ENCODE measurements at places on chromosomes 6 and 20. TPM values are rescaled to one million over a fixed set of nuclear protein-coding genes. Genes with fewer than 3 reads are reported as not detected.
A peak's percentile ranks its signal among the peaks of the same experiment; 100 is the strongest.

- no peaks in the 10 kb centered on the region for H3K27me3 ChIP-seq
- H3K4me1 ChIP-seq = peaks cover 59% of the 10 kb centered on the region
- no peaks in the 10 kb centered on the region for H3K36me3 ChIP-seq
- DNase-seq = no peak
These were observed 12.7 kb upstream of the FAM83C start for GRCh38 chr20:35304956-35305355.

GRCh38 chr20:49278818-49279676 is 1.2 kb upstream of the ZNFX1 start:
- peaks cover 9% of the 10 kb centered on the region for H3K4me1 ChIP-seq
- H3K4me3 ChIP-seq = peak overlapping the region; percentile 53
- peak overlapping the region; percentile 91 for H3K27ac ChIP-seq
- no peaks in the 10 kb centered on the region for H3K27me3 ChIP-seq
- H3K36me3 ChIP-seq = peaks cover 58% of the 10 kb centered on the region

DNA sequence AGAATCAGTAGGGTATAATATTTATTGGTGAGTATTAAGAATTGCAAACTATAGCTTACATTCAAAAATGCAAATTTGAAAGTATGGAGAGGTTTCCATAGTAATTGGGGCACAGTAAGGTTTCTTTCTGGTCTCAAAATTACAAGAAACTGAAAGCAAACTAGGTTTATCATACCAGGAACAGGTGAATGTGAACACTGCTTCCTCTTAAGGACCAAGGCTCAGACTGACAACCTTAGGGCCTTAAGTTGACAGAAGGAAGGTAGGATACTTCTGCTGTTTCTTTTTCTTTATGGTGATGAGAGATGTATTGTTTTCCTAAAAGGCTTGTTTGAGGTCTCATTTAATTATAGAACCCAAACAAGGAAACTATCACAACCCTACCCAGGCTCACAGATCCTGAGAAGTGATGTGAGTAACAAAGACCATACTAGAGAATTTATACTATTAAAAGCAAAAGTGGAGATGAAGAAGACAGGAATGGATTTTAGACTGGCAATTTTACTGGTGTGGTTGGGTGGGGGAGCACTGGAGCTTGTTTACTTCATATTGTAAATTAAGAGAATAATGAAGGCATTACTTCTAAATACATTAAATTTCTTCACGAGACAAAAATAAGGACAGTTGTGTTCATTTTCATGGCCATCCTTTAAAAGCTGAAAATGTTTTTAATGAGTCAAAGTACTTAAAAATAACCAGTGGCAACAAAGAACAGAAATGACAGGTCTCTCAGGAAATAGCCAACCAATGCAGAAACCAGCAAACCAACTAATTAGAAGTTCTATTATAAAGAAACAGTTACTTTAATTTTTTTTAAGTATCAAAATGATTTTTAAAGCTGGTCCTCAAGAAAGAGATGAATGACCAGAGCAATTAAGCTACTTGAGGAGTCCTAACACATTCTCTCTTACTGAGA is 21.3 kb downstream of the STAU1 start:
- no peaks in the 10 kb centered on the region for H3K27me3 ChIP-seq
- H3K36me3 ChIP-seq = peaks cover 14% of the 10 kb centered on the region
- no peak for DNase-seq
- H3K4me3 ChIP-seq = no peak overlapping the region
- H3K27ac ChIP-seq = no peak overlapping the region

The TINAG gene
- not detected for total RNA-seq

DNA sequence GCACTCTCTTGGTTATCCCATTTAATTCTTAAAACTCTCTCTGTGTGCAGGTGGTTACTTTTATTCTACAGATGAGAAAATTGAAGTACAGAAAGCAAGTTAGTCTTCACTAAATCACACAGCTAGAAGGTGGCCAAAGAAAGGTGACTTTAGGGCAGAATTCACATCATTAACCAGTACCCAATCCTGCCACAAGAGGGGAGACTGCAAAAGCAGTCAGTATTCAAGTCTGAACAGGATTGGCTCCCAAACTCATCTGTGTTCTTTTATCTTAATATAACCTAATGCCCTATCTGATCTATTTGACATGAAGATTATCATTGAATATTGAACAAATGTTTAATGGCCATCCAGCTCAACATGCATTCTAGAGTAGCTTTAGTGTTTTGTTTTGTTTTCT is 225.3 kb upstream of the FAM83B start:
- no peaks in the 10 kb centered on the region for H3K36me3 ChIP-seq
- DNase-seq = no peak
- no peaks in the 10 kb centered on the region for H3K27me3 ChIP-seq
- H3K4me3 ChIP-seq = no peak overlapping the region
- peaks cover 5% of the 10 kb centered on the region for H3K4me1 ChIP-seq

- H3K27ac ChIP-seq = no peak overlapping the region
- DNase-seq = peak; percentile 41
- H3K4me3 ChIP-seq = no peak overlapping the region
- peaks cover 4% of the 10 kb centered on the region for H3K4me1 ChIP-seq
- H3K36me3 ChIP-seq = no peaks in the 10 kb centered on the region
- no peaks in the 10 kb centered on the region for H3K27me3 ChIP-seq
These were observed 59.8 kb upstream of the RREB1 start for GRCh38 chr6:7047966-7048365.

DNA sequence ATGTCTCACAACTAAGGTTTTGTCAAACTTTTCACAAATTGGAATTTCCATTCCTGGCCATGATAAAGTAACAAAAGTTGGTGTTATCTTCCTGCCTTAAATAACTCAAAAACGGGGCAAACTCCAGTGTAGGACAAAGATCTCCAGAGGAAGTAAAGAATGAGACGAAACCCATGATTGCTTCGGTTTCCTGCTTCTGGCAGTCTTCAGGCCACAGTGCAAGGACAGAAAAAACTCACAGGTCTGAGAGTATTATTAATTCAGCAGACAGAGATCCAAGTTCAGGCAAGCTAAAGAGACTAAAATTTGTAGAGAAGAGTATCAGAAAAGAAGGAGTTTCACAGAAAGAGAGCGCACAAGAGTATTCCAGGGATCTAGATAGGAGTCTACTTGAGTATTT is 64.8 kb upstream of the RCAN2 start:
- DNase-seq = no peak
- no peaks in the 10 kb centered on the region for H3K27me3 ChIP-seq
- no peaks in the 10 kb centered on the region for H3K36me3 ChIP-seq
- H3K4me3 ChIP-seq = no peak overlapping the region
- H3K4me1 ChIP-seq = no peaks in the 10 kb centered on the region

GRCh38 chr20:40720826-40721225 is 31.8 kb upstream of the MAFB start:
- DNase-seq = no peak
- H3K27me3 ChIP-seq = peaks cover 3% of the 10 kb centered on the region
- no peaks in the 10 kb centered on the region for H3K4me1 ChIP-seq
- no peak overlapping the region for H3K4me3 ChIP-seq

GRCh38 chr20:58408603-58409246 is 19.7 kb downstream of the VAPB start:
- DNase-seq = no peak
- peaks cover 5% of the 10 kb centered on the region for H3K4me1 ChIP-seq
- H3K27me3 ChIP-seq = no peaks in the 10 kb centered on the region

DNA sequence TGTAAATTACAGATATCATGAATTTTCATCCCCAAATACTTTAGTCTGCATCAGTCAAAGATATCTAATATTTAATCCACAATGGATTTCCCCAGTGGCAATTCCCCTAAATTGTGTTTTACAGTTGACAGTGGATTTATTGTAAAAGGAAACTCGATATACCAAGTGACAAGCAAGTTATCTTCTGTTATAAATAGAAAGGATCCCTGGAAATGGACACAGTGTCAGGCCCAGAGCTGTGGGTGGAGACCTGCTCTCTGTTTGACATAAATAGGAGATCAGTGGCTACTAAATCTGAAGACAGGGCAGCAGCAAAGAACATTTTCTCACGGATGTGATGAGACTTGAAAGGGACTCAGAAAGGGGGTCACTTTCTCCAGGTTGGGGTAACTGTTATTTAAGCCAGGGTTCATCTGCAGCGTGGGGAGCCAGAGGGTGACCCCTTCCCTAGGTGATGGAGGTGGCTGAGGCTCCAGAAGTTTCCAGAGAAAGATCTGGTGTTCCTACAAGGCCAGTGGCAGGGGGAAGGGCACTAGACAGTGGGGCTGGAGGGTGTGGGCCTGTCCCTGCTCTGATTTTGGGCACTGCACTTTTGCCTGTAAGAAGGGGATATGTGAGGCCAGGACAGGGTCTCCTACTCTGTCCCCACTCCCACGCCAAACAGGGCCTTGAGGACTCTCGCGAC is 12.3 kb upstream of the FAM110A start:
- H3K4me1 ChIP-seq = no peaks in the 10 kb centered on the region
- DNase-seq = no peak
- H3K27ac ChIP-seq = no peak overlapping the region
- H3K36me3 ChIP-seq = no peaks in the 10 kb centered on the region
